ENCODE measurements at places on chromosomes 3 and 15.

- no peak for DNase-seq
These were observed 333.6 kb upstream of the TBL1XR1 start for GRCh38 chr3:177530908-177531307.

- peak; percentile 2 for DNase-seq
These were observed 210.7 kb upstream of the TRIM42 start for GRCh38 chr3:140467104-140467577.

- DNase-seq: no peak
These were observed 3.0 kb upstream of the MAP1A start for GRCh38 chr15:43514241-43515057.

DNA sequence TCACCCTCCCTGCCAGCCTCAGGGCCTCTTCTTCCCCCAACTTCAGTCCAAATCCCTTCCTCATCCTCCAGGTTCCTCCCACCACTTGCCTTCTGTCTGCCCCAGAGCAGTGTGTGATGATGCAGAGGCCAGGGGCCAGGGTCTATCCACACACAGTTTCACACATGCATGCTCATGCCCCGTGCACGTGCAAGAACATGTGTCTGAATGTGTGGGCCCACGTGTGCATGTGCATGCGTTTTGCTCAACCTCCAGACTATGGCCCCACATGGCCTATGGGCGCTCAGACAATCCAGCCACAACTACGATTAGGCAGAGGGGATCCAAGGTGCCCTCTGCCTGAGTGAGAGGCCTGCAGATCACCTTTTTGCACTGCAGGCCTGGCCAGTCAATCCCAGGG is 32.3 kb upstream of the SLC6A1 start:
- DNase-seq: no peak

DNA sequence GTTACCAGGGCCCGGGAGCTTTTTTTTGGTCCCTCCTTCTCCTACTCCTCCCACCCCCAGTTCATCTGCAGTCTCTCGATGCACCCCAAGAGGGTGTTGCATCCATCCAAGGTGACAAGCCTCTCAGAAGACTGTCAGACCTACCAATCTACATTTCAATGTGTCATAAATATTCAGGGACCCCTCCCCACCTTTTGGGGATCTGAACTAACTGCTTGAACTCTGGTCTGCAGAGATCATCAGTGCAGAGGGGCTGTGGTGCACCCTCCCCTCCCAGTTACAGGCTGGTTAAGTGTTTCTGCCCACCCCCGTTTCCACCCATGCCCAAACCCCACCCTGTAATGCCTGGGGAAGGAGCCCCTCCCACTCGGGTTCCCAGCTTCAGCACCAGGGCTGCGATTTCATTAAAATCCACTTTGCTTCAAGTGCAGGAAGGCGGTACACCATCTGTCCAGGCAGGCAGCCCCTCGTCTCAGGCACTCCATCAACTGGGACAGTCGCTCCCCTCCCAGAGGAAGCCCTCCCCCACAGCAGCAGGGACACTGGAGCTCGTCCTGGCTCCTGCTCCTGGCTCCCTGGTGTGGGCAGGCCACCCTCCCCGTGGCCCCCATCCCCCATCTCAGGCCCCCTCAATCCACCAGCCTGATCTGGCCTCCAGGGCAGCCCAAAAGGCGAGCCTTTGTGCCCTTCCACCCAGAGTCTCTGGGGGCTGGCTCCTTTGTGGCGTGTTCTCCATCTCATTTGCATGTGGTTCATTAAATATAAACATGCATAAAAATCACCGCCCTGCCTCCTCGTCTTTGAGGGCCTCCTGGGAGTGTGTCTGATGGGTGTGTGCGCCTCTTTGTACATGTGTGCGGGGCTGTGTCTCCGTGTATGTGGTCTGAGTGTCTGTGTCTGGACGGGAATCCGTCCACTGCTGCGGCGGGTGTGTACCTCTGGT is 32.3 kb downstream of the RNU5B-1 start:
- DNase-seq: no peak

GRCh38 chr3:15858547-15859506 is 61.0 kb upstream of the ANKRD28 start:
- peak; percentile 59 for DNase-seq

- DNase-seq: peak; percentile 22
These were observed at the start of gene CLSTN2 for GRCh38 chr3:139935016-139935865. Gene CLSTN2, plus strand, starts transcription at chr3:139935185.

DNA sequence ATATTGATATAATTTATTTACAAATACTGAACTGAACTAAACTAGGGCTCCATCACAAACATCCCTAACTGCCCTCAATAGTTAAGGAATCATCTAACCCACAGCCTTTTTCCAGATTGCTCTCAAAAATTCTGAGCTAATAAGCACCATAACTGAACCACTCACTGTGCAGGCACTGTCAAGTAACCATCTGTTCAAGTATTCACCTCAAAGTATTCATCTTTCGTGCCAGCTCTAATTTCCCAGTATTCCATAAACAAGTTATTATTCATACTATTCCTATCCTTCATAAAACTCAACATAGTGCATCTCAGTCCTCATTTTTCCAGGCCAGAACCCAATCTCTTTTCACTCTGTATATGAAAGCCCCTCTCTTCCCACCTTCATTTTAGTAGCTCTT is 41.1 kb downstream of the THBS1 start:
- DNase-seq: no peak

DNA sequence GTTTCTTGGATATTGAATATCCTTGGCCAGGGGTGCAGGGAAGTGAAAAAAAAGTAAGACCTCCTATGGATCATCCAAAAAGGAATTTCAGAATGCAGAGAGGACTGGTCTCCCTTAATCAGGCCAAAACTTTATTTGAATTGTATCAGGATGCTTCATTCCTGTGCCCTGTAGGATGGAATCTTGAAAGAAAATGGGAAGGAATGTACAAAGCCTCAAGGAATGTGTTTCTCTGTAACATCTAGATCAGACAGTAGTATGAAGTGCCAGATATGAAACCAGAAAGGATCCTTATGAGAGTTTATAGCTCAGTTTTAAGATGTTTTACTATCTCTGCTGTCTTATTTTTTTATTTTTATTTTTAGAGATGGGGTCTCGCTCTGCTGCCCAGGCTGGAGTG is 6.5 kb upstream of the GSK3B start:
- no peak for DNase-seq

DNA sequence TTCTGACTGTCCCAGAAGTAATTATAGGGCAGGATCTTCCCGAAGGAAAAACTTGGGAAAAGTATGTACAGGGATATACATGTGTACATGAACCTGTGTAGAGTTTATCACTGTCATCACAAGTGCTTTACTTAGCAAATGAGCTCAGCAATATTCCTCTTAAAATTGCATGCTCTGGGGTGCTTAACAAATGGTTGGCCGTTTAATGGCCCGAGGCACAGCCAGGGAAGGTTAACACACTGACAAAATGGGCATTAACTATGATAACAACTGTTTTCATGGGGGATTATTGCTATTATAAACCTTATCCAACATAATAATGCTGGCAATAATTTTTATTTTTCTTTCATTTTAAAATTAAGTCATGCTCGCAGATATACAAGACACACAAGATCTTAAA is 459.3 kb downstream of the TUSC7 start:
- no peak for DNase-seq

- DNase-seq: peak; percentile 30
These were observed 30.6 kb upstream of the GPR160 start for GRCh38 chr3:170007031-170007663.

- DNase-seq: no peak
These were observed 57.2 kb downstream of the CRTC3 start for GRCh38 chr15:90586948-90587347.

GRCh38 chr3:9091486-9092235 is 128.4 kb upstream of the RAD18 start:
- DNase-seq: no peak

- DNase-seq: peak; percentile 6
These were observed 348.6 kb downstream of the PLCL2 start for GRCh38 chr3:17233398-17233800.

- DNase-seq: no peak
These were observed 159.4 kb upstream of the CHRM5 start for GRCh38 chr15:33808720-33809457.

DNA sequence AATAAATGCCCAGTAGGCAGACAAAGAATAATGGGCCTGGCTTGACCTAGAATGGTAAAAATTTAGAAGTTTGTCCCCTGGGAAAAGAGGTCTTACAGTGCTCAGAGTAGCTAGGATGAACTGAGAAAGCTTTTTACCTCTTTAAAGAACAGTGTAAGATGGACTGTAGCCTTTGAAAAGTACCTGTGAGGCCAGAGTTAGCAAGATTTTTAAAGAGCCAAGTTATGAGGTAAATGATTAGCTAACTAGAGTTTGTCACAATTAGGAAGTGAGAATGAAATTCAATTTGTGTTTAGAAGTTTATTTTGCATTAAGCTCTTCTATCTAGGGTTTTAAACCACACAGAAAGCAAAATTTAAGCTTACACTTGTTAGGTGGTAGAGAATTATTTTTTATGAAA is 480.9 kb downstream of the ZIC1 start:
- no peak for DNase-seq

DNA sequence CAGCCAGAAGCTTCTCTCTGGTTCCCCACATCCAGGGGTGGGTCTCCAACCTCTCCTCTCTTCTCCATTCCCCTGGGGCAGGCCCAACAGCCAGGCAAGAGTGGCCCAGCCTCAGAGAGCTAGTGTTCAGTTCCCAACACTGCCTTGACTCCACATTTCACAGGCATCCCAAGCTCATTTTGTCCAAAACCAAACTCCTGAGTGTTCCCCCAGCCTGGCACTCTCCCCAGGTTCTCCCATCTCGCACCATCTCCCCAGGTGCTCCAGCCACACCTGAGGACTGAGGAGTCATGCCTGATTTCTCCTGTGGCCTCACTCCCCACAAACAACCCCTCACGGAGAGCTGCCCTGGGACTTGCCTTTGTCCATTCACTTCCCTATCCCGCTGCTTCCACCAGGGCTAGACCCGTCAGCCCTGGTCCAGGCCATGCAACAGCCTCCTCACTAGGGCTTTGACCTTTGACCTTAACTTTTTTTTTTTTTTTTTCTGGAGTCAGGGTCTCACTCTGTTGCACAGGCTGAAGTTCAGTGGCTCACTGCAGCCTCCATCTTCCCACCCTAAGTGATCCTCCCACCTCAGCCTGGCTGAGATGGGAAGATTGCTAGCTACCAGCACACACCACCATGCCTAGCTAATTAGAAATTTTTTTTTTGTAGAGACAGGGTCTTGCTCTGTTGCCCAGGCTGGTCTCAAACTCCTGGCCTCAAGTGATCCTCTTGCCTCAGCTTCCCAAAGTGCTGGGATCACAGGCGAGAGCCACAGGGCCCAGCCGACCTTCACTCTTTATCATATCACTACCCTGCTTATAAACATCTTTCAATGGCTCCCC is 3.9 kb upstream of the CSK start:
- no peak for DNase-seq

DNA sequence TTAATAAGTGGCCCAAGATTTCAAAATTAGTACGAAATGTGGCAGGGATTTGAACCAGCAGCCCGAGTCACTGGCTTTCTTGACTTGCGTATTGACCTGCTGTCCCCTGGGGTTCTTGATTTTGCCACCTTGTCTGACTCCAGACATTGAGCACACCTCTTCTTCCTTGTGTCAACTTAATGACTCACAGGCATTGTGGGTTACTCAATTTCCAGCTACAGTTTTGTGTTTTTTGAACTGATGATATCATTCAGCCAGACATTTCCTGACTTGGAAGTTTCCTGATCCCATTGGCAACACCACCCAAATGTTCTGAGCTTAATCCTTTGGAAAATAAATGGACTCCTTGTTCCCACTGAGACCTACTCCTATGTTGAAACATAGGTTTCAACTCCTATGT is 64.2 kb downstream of the MOBP start:
- DNase-seq: no peak

DNA sequence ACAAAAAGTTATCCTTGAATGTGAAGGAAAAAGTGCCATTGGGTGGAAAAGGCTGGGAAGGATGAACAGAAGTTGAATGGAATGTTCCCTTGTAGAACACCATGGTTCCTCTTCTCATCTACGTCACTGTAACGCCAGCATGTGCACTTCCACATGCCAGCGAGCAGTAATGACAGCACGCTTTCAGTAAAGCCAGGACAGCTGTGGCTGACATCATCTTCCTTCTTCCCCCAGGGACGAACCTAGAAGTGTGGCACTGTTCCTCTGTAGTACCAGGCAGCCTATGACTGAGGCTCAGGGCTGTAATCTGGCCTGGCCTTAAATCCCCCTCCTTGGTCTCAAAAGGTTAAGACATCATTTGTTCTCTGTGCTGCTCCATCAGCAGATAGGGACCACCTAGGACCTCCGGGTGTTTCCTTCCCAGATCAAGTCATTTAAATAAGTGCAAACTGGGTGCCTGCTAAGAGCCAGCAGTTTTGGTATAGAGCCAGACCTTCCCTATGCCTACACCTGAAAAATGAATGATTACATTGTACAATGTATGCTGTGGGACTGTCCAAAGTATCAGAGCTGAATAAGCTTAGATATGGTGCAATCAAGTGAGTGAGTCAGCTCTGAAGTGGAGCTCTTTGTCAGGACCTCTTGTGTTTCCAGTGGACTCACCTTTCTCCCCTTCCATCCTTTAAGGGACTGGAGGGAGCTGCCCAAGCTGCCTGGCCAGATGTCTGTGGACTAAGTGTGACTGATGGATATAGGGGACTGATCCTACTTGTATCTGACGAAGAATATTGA is 5.6 kb upstream of the SRPRB start:
- no peak for DNase-seq

GRCh38 chr3:53544357-53544756 is 49.9 kb downstream of the CACNA1D start:
- DNase-seq: no peak

- DNase-seq: no peak
These were observed 10.8 kb downstream of the SELENOT start for GRCh38 chr3:150613709-150614480.

- DNase-seq: no peak
These were observed 121.5 kb upstream of the FGF7 start for GRCh38 chr15:49301562-49301961.

DNA sequence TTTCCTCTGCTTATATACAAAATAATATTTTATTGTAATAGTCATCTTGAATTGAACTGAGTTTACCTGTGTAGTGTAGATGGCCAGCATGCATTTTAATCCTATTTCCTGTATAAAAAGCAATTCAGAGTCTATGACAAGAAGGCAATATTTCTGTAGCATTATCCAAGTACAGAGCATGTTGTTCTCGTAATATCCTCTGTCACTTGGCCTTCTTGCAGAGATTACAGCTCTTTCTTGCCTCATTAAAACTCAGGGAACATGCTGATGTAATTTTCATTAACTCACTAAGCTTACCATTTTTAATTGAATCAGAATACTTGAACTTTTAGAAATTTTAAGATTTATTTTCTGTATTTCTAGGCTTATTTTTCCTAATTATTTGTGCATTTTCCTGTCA is 203.3 kb upstream of the AGTR1 start:
- DNase-seq: no peak

GRCh38 chr15:40990789-40991188 is 37.5 kb downstream of the CHAC1 start:
- DNase-seq: peak; percentile 12

- no peak for DNase-seq
These were observed 4.8 kb downstream of the TTBK2 start for GRCh38 chr15:42915654-42916315.

DNA sequence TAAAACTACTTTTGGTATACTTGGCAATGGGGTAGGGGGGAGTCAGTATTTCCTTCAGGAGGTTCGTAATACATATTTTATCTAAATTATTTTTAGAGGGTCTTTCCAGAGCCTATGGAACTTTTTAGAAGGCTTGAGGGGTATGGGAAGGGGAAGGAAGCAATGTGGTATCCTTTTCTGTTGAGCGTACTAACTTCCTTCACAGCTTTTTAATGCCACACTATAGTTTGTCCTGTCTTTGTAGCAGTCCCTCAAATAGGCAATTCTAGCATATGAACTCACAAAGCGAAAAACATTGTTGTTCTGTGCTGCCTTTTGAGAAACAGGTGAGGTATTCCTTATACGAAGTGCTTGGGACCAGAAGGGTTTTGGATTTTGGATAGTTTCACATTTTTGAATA is 22.3 kb upstream of the P2RY13 start:
- no peak for DNase-seq

Data from activated naive CD8-positive, alpha-beta T cell treated with anti-CD3 and anti-CD28 coated beads, Interleukin-2, amount 50 U/mL, for 24 hours (primary cell).